NCI-H1092 treated with DMSO at 0.1 percent for 48 hours (cell line): ENCODE measurements at places on chromosomes 5 and 9.
A peak's percentile ranks its signal among the peaks of the same experiment; 100 is the strongest.

DNA sequence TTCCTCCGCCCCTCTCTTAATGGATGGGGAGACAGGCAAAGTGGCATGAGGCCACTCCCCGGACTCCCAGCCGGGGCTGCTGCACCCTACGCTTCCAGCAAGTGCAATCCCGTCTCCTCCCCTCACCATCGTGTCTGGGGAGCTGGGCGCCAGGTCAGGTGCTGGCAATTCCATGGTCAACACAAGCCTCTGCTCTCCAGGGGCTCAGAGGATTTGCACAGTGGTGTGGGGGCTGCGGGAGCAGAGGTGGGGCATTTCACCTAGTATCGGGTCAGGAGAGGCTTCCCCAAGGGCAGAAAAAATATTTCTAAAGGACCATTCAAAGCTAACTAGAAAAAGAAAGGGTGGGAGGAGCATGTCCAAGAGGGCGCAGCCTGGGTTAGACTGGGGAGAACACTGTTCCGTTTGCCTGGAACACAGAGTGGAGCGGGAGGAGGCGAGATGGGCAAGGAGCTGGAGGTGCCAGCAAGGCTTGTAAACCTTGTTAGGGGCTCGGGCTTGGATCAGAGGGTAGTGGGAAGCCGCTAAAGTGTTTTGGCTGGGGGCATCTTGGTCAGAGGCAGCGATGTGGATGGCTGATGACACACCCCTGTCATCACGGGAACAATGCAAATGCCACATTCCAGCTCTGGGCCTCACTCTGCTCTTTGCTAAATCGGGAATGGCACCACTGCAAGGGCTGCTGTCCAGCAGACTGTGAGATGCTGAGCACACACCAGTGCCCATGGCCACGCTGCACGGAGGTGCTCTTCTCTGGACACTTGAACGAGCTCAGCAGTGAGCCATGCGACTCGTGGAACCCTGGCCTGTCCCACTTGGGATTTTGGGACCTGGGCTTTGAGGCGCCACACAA lies 191.7 kb downstream of the CDK5RAP2 start:
- DNase-seq: peak; percentile 81

DNA sequence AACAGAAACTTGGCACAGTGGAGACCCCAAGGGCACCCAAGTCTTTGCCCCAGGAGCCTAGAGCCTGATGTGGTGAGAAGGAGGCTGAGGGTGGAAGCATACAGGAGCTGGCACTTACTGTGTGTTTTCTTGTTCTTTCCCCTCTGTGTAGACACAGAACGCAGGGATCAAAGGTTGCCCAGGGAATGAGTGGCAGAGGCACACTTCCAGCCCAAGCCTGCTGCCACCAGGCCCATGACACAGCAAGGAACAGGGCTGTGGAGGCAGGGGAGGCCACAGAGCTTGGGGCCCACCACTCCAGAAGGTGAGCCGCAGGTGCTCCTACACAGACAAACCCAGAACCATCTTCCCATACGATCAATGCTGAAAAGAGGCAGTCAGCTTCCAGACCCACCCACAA lies 73.9 kb upstream of the S1PR3 start:
- DNase-seq: no peak

DNA sequence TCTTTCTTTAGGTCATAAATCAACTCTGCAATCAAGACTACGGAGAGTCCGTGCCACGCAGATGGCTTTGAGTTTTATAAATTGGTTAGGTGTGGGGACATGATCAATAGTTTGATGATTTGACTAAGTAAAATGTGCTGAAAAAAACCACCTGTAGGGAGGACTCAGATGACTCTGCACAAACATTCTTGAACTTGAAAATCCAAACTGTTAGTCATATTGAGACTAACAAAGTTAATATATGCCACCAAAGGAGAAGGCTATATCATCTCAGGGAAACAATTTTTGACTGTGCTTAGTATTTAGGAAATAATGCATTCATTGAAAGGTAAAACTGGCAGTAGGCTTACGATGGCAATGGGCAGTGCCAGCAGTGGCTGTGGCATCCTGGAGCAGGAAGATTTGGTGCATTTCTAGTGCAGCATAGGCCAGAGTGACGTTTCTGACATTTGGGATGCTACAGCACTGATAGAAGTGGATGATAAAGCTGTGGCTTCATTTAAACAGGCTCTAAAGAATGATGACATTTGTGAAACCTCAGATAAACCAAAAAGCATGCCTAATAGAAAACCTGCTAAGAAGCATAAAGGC lies 291.1 kb downstream of the MLLT3 start:
- DNase-seq: no peak

- no peak for DNase-seq
Measured at GRCh38 chr5:39587675-39588074, 162.9 kb upstream of the DAB2 start.

DNA sequence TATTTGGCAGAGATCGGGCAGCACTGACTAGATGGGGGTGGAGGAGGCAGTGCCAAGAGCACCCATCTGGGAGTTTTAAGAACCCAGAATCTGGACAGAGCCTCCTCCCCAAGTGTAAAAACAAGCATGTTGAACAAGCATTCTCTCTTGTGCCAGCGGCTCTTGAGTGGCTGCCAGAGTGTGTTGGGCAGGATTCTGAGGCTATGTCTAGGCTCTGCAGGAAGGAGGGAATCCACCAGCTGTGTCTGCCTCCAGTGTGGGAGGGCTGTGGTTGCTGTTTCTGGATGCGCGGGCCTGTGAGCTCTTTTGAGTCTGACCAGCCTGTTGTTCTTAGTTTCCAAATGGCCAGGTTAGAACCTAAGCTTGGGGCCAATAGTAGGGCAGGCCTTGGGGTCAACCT lies 39.8 kb downstream of the HMCN2 start:
- DNase-seq: no peak

- DNase-seq: no peak
Measured at GRCh38 chr5:1659100-1659981, 135.6 kb upstream of the LPCAT1 start.

- no peak for DNase-seq
Measured at GRCh38 chr5:35811108-35811741, 45.5 kb upstream of the IL7R start.

DNA sequence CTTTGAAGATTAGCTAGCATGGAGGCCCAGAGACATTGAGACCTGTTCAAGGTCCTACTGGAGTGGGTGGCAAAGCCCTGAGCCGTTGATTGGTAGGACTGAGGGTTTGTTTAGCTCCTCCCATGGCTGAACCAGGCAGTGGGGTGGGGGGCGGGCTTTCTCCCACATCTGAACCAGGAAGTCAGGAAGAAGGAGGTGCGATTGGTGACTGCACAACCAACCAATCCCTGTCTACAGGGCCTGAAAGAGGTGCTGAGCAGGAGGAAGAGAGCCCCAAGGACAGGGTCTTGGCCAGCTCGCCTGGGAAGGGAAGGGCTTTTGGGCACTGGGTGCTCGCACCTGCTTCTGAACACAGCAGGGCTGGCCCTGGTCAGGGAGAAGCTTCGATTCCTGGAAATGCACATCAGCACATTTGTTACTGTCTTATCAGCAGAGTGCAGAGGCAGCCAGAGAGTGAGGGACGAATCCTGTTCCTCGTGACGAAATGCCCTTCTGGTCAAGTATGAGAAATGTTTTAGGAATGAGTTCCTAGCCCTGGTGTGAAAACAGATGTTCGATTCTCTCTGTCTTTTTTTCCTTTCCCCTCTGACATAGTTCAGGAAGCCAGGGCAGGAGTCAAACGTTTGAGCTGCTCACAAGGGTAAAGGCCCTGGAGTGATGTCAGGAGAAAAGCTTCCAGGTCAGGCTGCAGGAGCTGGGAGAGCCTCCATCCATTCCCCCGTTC lies 294.8 kb upstream of the KLF4 start:
- no peak for DNase-seq

- no peak for DNase-seq
Measured at GRCh38 chr5:69213513-69214215, 21.0 kb upstream of the CDK7 start.

DNA sequence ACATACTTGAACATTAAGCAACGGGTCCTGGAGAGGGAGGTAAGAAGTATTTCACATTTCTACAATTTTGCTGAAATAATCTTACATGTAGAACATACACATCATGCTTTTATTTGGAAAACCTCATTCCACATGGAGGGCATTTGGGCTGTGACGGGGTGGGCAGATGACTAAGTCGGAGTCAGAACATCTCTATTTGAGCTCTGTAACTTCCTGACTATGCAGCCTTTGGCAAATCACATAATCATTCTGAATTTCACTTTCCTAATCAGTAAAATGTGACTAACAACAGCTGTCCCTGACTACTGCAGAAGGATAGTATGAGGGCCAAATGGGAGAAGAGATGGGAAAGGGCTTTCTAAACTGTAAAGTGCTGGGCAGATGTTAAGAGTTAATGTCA lies 17.1 kb upstream of the IL6ST start:
- no peak for DNase-seq

- DNase-seq: no peak
Measured at GRCh38 chr9:91421971-91422757, 1.5 kb downstream of the NFIL3 start.

DNA sequence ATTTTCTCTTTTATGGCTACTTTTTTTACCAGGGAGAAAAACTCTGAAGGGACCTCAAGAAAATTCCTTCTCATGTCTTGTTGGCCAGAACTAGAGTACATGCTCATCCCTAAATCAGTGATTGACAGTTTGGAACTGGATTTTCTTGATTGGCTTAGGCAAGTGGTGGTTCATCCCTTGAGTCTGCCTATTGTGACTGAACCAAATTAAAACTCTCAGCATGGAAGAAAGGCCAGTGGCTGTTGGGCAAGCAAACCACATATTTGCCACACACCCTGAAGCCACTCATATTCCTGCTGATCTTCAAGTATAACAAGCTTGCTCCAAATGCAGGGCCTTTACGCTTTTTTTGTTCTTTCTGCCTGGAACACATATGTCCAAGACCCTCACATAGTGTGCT lies 7.2 kb upstream of the HOMER1 start:
- DNase-seq: no peak

GRCh38 chr9:86040861-86041155 lies 58.5 kb downstream of the GOLM1 start:
- no peak for DNase-seq

DNA sequence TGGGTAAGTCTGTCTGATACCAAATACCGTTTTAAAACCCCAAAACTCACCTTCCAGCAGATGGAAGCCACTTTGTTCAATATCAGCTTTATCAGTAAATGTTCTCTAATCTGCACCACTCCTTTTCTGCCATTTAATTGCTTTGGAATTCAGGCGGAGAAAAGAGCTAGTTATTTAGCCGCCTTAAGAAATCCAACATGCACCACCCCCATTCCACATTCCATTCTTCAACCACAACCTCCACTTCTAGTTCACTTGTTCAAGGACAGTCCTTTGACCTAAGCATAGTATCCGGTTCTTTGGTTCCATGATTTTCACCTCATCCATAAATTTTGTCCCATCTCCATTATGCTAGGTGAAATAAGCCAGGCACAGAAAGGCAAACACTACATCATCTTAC lies 240.1 kb downstream of the DNAH5 start:
- no peak for DNase-seq

DNA sequence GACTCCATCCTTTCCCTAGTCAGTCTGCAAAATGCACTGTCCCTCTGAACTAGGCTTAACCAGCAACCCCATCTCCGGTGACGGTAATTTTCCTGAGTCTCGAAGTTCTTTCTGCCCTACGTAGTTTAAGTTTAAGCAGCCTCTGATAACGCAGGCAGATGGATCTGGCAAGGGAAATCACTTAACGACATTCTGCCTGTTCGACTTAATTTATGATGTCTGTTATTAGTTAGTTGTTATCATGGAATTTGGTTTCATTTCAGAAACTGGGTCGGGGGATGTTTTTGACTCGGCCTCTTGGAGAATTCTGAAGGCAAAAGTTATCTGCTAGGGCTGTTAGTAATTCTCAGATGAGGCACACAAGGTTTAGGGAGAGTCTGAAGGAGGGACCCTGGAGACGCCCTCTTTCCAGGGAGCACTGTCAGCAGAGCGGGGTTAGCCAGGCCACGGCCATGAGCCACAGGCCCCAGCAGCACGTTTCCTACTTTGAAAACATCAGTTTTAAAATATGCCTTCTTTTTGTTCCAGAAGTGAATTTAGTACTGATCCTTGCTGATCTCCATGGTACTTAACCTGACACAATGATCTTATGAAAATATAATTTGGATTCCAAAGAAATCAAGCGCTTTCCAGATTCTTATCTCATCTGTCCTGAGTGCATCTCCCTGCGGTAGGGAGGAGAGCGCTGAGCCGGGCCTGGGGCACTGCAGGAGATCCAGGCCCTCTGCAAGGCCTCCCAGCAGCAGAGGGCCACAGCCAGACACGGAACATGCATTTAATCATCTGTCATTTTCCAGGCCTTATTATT lies 171.0 kb upstream of the OTULINL start:
- no peak for DNase-seq

- no peak for DNase-seq
Measured at GRCh38 chr5:130954336-130954735, 210.7 kb downstream of the HINT1 start.

DNA sequence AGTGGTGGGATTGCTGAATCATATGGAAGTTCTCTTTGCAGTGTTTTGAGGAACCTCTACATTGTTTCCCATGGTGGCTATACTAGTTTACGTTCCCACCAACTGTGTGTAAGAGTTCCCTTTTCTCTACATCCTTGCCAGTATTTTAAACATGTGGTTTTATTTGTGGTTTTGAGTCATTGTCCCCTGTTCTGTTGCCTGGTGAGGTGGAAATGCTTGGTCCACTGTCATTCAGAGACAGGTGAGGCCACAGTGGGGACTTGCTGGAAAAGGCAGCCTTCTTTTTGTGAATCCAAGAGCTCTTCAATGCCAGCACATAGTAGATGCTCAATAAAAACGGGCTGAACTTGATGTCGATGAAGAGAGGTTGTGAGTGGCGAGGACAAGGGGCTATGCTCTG lies 44.2 kb downstream of the SH3PXD2B start:
- DNase-seq: no peak

- DNase-seq: no peak
Measured at GRCh38 chr5:141941779-141942178, 16.2 kb downstream of the PCDH12 start.

GRCh38 chr9:80175286-80176150 lies 603.8 kb downstream of the TLE4 start:
- DNase-seq: peak; percentile 81

- DNase-seq: no peak
Measured at GRCh38 chr9:105126226-105126625, 118.2 kb upstream of the SLC44A1 start.

GRCh38 chr9:38017149-38017884 lies 51.7 kb downstream of the SHB start:
- DNase-seq: peak; percentile 37

DNA sequence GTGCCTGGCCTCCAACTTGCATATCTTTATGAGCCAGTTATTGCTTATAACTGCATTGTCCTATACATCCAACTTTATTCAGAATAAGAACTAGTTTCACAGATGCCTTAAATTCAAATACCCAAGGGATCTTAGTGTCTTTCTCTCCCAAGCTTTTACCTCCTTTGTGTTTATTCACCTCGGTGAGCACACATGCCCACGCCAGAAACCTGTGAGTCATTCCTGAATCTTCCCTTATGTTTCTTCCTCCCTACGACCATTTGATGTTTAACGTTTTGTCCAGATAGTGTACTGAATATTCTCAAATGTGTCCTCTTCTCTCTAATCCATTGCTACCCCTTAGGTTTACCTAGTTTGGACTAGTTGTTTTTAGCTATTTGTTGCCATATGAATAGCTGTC lies 55.5 kb upstream of the MEGF10 start:
- DNase-seq: no peak

- peak; percentile 28 for DNase-seq
Measured at GRCh38 chr5:54518146-54518817, 723 bp downstream of the SNX18 start.
